ENCODE measurements at places on chromosomes 13 and 19. TPM values are rescaled to one million over a fixed set of nuclear protein-coding genes. Genes with fewer than 3 reads are reported as not detected.

KLHL1 gene
- not detected for total RNA-seq

TMEM38A gene
- total RNA-seq: 3.3 TPM

SIGLECL1 gene
- total RNA-seq: not detected

NLRP7 gene
- not detected for total RNA-seq

MAB21L1 gene
- total RNA-seq: 3.7 TPM

PLEKHF1 gene
- 49.8 TPM for total RNA-seq

NXNL1 gene
- not detected for total RNA-seq

PIN1 gene
- total RNA-seq: 59.7 TPM

LGALS7B gene
- total RNA-seq: not detected

FBXO27 gene
- 7.2 TPM for total RNA-seq

PSG1 gene
- not detected for total RNA-seq

ACER1 gene
- not detected for total RNA-seq

LAIR1 gene
- not detected for total RNA-seq

Data from fibroblast of the aortic adventitia (primary cell).